ENCODE measurements at places on chromosomes 6 and 20.

DNA sequence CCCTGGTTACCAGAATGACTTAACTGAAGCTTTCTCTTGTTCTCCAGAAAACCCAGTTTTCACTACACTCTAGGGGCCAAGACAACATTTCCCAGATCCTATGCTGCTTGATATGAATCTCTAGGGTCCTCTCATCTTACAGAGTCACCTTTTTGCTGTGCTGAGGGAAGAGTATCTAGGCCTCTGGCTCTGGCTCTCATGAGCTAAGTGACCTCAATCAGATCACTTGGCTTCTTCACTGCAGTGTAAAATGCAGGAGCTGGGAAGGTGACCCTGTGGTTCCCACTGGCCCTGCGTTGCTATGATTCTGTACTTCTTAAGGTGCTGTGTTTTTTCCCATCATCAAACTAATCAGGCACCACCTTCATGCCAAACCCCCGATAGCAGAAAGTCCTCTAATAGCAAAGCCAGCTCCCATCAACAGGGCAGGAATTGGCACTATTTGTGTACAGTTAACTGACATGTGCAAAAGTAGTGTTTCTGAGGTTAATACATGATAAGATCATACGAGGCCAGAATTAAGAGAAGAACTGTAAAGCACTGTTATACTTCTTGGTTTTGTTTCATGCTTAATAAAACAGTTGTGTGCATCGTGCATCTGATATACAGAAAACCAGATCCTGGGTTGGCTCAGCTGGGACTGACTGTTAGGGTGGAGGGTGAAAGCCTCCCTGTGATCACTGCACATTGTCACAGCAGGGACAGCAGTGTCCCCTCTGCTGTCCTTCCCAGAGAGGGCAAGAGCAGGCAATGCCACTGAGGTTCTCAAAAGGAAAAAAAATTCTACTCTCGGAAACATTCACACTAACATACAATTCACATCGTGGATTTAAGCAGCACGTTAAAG is 46.7 kb downstream of the CNKSR3 start:
- no peak for DNase-seq

GRCh38 chr20:63216849-63217471 is 1.0 kb upstream of the YTHDF1 start:
- DNase-seq = no peak

- DNase-seq = no peak
Measured at GRCh38 chr20:16612706-16613105, 39.5 kb upstream of the KIF16B start.

- peak; percentile 19 for DNase-seq
Measured at GRCh38 chr6:110512991-110513390, 36.6 kb upstream of the SLC22A16 start.

GRCh38 chr6:118288355-118289124 is 259.6 kb upstream of the PLN start:
- DNase-seq = no peak

- no peak for DNase-seq
Measured at GRCh38 chr6:75880305-75880704, 131.3 kb downstream of the MYO6 start.

DNA sequence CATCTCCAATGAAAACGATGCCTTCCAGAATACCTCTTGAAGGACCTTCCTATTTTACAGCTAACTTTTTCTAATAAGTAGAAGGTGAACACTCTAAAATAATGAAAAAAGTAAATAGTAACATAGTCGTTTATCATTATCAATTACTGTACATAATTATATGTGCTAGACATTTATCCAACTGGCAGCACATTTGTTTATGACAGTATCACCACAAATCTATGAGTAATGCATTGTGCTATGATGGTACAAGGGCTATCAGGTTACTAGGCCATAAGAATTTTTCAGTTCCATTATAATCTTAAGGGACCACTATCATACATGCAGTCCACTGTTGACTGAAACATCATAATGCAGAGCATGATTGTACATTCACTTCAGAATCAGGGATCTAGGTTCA is 68.4 kb downstream of the ATG5 start:
- DNase-seq = no peak

DNA sequence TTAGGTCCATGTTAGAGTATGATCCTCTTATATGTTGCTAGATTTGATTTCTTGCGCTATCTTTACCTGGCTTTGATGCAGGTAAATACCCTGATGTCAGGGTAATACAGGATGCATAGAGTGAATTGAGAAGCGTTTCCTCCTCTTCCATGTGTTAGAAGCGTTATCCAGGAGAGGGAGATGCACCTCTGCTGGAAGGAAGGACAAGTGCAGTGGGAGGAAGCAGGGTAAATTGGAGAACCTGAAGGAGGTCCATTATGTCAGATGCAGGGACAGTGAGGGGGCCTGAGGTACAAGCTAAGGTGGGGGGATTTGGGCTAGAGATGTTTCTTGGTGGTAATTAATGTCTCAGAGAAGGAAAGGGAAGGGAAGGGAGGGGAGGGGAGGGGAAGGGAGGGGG is 7.7 kb downstream of the SHLD1 start:
- no peak for DNase-seq

DNA sequence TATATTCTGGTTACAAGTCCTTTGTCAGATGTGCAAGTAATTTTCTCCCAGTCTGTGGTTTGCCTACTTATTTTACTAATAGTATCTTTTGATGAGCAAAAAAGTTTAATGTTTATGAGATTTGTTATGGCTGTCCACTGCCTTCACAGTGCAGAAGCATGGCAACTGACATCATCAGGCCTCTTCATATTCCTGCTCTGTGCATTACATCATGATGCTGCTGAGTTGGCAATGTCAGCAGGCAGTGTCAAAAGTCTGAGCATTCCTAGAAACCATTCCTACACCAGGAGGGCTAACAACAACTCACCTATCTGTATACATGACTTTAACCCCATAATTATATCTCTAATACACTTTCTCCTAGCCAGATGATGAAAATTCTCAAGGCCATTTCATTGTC is 10.8 kb upstream of the OR2B2 start:
- no peak for DNase-seq

- DNase-seq = no peak
Measured at GRCh38 chr20:30811885-30812671, 445.4 kb upstream of the DEFB115 start.

DNA sequence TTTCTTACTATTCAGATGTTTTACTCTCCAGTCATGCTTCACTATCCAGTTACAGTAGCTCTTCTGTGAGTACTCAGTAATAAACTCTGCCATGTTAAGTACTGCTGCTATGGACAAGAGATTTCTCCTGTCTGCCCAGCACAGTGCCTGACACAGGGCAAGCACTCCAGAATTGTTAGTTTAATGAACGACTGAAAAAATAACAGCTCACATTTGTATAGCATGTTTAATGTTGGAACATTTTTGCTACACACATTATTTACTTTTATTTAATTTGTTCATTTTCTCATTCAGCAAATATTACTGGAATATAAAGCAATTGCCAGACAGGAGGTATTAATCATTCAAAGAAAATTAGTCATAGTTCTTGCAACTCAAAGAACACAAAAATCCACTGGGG is 142.6 kb upstream of the HMGN3 start:
- no peak for DNase-seq

DNA sequence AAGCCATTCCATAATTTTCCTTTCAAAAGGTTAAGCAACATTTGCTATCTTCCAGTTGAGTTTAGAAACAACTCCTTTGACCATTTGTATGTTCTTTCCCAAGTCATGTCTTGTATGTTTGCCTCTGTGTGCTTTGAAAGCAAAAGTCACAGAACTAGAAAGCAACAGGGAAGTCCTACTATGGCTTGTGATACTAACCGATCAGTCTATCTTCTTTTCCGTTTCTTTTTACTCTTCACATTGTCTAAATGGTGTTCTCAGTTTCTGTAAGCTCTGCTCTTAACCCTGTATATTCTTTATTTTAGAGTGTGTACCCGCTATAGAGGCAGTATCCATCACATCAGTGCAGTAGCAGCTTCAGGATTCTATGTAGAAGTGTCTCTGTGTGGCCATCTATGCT is 32.9 kb downstream of the TMEM244 start:
- no peak for DNase-seq

DNA sequence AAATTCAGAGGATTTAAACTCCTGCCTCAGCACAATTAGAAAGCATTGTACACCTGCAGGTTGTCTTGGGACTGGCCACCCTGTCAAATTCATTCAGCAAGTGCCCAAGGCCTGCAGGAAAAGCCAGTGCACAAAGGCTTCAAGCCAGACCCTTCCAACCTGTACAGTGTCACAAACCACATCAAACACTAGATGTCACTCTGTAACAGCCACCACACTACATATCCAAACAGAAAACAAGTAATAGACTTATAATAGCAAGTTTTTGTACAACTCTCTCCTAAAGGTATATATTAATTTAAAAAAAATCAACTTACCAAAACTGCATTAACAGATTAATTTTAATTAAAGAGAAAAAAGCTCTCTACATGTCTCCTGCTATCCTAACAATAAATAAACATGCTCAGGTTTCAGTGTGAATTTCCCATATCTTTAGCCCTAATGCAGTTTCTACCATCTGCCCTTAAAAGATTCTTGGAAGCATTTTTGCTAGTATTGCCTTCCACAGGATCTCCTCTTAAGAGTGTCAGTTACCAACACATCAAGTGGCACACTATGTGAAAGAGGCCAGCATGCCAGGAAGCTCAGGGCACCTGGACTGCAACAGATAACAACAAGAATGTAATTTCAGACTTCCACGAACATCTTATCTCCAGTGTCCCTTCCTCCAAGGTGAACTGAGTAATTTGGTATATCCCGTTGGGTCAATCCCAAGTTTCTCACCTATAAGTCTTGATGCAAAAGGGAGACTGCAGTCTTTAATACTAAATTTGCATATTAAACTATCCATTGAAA is 47.5 kb downstream of the RALGAPA2 start:
- no peak for DNase-seq

- no peak for DNase-seq
Measured at GRCh38 chr6:144415835-144416237, 130.7 kb downstream of the UTRN start.

GRCh38 chr6:138431256-138432062 is 27.4 kb downstream of the HEBP2 start:
- no peak for DNase-seq

DNA sequence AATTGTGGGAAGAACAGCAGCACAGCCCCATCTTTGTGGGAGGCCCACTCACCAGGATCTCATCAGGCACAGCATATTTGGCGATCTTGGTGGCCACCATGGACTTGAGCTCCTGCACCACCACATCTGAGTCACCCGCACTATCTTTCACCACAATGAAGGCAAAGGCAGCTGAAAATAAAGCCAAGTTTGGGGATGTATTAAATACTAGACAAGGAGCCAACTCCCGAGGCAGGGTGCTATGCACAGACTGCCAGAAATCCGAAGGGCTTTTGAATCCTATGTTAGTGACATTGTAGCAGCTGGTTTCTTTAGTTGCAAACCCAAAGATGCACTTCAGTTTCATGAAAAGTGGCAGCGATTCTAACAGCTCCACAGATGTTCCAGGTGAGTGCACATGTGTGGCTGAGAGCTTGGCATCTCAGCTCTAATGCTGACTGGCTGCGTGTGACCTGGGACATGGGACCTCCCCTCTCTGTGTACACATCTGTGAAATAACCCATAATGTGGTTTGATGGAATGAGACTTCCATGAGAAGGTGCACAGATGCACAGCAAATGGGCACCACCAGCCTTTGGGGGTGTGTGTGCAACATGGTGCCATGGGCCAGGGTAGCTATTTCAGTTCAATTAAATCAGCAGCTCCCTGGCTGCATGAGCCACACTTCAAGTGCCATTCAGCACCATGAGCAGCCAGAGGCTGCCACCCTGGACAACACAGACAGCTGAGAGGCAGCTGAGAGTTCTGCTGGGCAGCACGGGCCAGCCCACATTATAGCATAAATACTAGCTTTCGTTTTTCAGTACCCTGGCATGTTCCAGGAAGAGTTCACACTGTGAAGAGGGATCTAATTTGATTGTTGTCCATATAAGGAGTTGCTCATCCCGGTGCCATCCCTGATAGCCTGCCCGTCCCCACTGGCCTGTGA is 16.9 kb upstream of the APMAP start:
- no peak for DNase-seq

DNA sequence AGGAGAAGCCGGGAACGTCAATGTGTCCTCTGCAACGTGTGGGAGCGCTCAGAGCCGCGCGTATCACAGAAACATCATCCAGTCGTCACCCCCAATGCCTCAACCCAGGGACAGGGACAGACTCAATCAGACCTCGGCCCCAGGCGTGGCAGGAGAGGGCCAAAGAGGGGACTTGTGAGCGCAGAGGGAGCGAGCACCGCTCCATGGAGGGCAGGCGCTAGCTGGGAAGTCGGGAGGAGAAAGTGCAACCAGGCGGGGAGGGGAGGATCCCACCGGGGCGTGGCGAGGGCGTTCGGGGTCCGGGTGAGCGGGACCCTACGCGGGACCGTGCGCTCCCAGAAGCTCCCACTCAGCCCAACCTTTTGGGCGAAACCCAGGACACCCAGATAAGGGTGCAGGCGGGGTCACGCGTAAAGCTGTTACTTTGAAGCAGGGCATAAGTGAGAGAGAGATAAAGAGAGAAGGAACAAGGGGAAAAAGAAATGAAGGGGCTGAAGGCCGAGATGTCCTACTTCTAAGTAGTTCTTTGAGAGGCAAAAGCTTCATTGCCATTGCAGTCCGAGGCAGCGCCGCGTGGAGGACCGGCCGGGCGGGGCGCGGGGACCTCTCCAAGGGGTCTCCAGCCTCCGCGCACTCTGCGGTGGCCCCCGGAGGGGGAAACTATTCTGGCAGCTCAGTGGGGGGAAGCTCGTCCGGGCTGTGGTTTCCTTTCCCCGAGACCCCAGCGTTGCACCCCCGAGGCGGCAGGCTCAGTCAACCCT is 862 bp upstream of the SOBP start:
- no peak for DNase-seq

DNA sequence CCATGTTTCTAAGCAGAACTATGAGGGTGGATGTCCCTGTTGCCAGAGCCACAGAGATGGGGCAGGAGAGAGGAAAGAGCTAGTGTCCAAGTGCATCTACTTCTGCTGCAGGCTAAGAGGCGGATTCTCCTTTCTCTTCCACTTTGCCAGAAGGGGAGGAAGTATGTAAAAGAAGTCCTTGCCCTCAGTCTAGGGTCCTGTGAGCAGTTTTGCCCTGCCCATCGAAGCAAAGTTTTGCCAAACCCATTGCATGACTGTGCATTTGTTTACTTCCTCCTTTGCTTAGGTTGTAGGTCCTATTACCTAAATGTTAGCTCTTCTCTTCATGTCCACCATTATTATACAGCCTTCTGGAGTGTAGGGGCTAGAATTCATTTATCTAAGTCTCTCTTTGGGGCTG is 106.2 kb upstream of the ARMC2 start:
- DNase-seq = no peak

- DNase-seq = no peak
Measured at GRCh38 chr20:54040531-54040930, 29.9 kb downstream of the BCAS1 start.

- DNase-seq = no peak
Measured at GRCh38 chr20:32999603-33000250, 4.5 kb downstream of the SUN5 start.

- DNase-seq = no peak
Measured at GRCh38 chr6:18343741-18344140, 43.4 kb upstream of the RNF144B start.

- no peak for DNase-seq
Measured at GRCh38 chr6:163327921-163328320, 86.6 kb upstream of the QKI start.

- DNase-seq = no peak
Measured at GRCh38 chr6:20870493-20870892, 336.2 kb downstream of the CDKAL1 start.

All from NCI-H2107 (cell line).